ENCODE measurements at places on chromosomes 12 and 14. TPM values are rescaled to one million over a fixed set of nuclear protein-coding genes. Genes with fewer than 3 reads are reported as not detected.

MGAT4C gene
- not detected for total RNA-seq

B4GALNT1 gene
- 3.8 TPM for total RNA-seq

DNA sequence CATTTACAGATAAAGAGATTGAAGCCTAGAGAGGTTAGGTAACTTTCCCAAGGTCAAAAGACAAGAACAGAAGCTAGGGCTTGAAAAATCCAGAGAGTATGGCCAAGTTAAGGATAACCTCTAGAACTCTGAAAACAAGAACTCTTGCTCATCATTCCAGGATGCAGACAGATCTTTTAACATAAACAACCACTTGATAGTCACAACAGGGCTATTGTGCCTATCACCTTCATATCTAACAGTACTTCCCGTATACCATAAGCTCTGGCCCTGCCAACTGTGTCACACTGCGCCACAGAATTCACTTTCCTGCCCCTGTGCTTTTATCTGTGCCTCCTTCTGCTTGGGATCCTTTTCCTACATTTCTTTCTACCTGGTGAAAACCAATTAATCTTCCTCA, 18.2 kb downstream of the ERP29 start:
- no peak for DNase-seq

DNA sequence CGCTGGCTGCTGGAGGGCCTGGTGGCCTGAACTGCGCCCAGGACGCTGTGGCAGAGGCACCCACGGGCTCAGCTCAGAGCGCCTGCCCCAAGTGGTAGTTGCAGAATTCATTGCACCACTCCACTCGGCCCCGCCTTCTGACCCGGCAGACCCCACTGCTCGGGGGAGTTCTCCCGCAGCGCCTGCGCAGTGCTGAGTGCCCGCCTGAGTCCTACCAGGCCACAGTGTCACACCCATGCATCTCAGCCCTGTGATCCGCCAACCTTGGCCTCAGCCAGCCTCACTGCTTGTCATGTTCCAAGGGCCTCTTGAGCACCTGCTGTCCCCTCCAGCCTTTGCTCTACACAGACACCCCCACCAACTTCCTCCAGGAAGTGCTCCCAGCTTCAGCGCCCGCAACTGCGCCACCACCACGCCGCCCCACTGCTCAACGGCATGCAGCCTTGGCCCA, 12.2 kb downstream of the DEGS2 start:
- peak; percentile 67 for DNase-seq

GRCh38 chr12:1104088-1104800, 113.2 kb downstream of the ERC1 start:
- DNase-seq: no peak

GRCh38 chr14:104691546-104692260, 2.3 kb downstream of the INF2 start:
- DNase-seq: no peak

DNA sequence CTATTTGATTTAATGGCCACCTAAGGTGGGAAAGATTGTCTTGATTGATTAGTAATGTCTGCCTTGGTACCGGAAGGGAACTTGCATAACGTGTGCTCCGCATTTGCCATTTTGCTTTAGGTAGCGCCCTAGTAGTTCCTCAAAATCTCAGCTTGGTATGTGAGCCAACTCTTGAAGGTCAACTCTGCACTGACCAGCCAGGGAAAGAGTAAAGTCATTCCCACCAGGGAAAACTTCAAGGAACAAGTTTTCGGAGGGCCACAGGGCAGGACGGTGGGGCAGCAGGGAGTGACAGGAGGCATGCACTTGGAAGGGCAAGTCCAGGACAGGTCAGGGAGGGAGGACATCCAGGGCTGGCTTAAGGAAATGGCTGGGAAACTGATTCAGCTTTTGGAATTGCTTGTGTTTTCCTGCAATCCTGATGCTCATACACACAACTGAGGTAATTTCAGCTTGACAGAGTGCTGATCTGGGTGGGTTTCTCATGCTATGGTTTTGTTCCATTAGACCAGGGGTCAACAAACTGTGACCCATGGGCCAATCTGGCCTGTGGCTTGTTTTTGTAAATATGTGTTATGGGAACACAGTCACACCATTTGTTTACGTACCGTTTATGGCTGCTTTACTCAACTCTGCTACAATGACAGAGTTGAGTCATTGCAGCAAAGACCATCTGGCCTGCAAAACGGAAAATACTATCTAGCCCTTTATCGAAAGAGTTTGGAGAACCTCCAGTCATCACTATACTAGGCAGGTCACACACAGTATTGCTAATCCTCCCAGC, 184.5 kb downstream of the RBM19 start:
- DNase-seq: no peak

DNA sequence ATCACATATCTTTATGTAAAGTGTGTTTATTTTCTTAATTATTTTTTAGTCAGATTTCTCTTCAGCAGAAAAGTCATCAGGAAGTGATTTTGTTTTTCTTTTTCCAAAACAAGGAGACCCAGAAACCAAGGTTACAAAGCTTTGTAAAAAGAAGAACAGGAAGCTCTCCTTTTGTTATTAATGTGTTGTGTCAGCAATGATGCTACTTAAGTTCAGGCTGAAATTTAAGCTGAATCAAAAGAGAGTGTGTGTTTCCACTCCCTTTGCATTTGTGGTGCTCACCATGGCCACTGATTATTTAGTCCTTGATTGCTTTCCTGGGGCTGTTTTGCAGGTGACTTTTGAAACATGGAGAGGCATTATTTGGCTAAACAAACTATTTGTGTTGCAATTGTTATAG, 155.3 kb upstream of the ATP2B1 start:
- no peak for DNase-seq

GRCh38 chr14:24351517-24351916, 11.7 kb upstream of the RIPK3 start:
- no peak for DNase-seq

- no peak for DNase-seq
Observed at GRCh38 chr12:131366261-131366871, 344.5 kb upstream of the SFSWAP start.

- no peak for DNase-seq
Observed at GRCh38 chr12:29562110-29562804, 64.8 kb upstream of the OVCH1 start.

GRCh38 chr12:92400006-92400405, 254.4 kb upstream of the BTG1 start:
- peak; percentile 13 for DNase-seq

- DNase-seq: no peak
Observed at GRCh38 chr12:59698600-59698999, 102.8 kb downstream of the SLC16A7 start.

All from activated T-cell treated with anti-CD3 and anti-CD28 coated beads, Interleukin-2, amount 50 U/mL, for 72 hours (primary cell).